Neural crest cell (in vitro differentiated cells): ENCODE measurements at places on chromosomes 1 and 21. TPM values are rescaled to one million over a fixed set of nuclear protein-coding genes. Genes with fewer than 3 reads are reported as not detected.

LIN28A gene
- 445 and 455 TPM in 2 replicates for total RNA-seq

TAGLN2 gene
- total RNA-seq, result 20.1 and 20.9 TPM in 2 replicates

SERINC2 gene
- total RNA-seq, result 20.4 and 21.4 TPM in 2 replicates

PLA2G5 gene
- not detected in 2 replicates for total RNA-seq

DNA sequence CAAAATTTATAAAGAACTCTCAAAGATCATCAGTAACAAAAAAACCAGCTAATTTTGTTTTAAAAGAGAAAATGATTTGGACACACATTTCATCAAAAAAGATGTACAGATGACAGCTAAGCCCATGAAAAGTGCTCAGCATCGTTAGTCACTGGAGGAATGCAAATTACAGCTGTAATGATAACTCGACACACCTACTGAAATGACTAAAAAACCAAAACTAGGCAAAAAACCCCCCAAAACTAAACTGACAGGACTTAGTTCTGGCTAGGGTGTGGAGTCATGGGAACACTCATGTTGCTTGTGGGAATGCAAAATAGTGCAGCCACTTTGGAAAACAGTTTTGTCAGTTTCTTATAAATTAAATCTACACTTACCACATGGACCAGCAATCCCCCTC lies 59.5 kb downstream of the CNIH3 start:
- DNase-seq, result no peak

- DNase-seq, result no peak
These were observed 72.6 kb downstream of the RASAL2 start for GRCh38 chr1:178166429-178167024.

DNA sequence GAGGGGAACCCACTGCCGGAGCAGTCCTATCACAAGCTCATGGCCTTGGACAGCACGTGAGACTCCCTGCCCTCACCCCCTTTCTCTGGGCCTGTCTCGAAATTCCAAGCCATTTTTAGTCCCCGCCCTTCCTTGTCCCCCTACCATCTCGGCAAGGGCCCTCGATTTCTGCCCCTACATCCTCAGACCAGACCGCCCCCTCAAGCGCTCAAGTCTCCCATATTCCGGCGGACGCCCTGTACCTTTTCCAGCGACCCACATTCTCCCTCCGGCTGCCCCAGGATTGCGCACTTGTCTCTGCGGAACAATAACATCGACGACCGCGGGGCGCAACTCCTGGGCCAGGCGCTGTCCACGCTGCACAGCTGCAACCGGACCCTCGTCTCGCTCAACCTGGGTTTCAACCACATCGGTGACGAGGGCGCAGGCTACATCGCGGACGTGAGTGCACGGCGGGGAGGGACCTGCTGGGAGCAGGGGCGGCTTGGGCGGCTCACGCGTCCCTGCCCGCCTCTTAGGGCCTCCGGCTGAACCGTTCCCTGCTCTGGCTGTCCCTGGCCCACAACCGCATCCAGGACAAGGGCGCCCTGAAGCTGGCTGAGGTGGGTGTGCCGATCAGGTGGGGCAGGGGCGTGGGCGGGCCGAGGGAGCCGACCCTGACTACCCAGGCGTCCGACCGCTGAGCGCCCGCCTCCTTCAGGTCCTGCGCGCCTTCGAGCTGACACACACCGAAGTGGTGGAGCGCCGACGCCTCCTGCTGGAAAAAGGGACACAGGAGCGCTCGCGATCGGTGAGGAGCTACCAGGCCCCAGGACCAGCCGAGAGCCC lies 7.0 kb downstream of the LRRC71 start:
- DNase-seq, result peak; percentile 80

DNA sequence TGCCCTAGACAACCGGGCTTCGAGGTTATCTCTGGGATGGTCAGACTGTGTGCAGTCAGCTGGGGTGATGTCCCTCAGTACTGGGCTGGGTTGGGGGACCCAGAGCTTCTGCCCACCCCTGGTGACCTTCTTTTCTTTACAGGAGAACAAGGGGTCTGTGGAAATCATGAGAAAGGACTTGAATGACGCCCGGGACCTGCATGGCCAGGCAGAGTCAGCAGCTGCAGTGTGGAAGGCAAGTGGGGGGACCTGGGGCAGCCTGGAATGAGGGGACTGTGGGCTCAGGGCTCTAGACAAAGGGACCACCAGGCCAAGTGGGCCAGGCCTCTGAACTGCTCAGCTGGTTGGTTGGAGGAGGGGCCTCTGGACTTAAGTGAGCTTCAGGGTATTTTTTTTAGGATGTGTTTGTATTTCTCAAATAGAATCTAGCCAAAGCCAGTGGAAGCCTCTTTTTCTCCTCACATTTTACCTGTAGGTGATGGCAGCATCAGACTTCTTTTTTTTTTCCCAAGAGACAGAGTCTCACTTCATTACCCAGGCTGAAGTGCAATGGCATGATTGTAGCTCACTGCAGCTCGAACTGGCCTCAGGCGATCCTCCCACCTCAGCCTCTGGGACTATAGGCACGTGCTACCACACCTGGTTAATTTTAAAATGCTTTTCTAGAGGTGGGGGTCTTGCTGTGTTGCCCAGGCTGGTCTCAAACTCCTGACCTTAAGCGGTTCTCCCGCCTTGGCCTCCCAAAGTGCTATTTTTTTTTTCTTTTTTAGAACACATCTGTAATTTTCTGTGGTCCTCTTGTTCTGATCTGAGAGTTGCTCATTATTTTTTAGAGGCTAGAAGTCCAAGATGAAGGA lies 1.9 kb downstream of the RNF187 start:
- no peak for DNase-seq

GRCh38 chr21:31115249-31115648 lies 77.0 kb upstream of the KRTAP19-8 start:
- no peak for DNase-seq

DNA sequence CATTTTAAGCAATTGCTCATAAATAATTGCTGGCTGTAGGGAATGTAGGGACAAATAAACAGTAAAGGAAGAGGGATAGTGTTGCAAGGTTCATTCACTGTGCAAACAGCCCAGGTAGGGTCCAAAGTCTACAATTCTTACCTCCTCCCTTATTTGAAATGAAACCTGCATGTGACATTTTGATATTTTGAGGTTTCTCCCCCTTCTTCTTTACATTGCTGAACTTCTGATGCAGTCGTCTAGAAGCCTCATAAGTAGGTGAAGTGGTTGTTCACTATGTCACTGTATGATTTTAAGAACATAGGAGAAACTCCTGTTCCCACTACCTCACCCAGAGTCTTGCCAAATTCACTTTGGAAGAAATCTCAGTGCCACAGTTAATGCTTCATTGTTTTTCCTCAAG lies 16.1 kb downstream of the F5 start:
- no peak for DNase-seq

DNA sequence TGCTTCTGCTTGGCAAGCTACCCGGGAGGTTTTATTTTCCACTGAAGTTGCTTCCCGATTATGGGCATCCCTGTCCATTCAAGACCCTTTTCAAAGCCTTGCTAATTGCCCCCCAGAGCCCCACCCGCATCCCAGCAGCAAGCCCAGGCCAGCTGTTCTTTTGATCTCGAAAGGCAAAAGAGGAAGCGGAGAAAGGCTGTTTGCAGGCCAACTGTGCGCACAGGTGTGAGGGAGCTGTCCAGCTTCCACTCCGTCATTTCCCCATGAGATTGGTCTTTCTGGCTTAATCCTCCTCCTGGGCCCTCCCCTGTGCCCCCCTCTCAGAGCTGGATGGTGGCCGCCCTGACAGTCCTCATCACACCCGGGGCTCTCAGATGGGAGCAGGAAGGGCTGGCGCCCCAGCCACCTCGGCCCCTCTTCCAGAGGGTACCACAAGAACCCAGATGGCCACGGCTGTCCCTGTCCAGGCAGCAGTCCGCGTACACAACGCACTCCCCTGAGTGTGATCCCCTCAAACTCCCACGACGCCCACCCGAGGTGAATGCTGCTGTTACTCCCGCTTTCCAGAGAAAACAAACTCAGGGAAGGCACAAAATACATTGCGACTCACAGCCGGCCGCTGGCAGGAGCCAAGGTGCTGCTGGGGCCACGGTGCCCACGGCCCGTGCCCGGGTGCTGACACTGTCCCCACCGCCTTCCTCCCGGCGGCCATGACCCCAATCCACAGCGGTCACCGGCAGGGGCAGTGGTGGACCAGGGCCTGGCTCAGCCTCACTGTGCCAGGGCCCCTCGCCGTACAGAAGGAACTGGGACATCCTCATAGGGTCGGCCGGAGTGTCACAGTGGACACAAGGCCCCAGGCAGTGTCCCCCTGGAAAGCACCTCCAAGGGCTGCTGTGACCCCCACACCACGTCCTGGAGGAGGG lies 121.9 kb downstream of the CRYAA start:
- no peak for DNase-seq

GRCh38 chr1:50812346-50812745 lies 147.7 kb downstream of the FAF1 start:
- DNase-seq, result no peak
